Amygdala (tissue), 56 donors: ENCODE measurements at places on chromosomes 4 and X.

- no peak for DNase-seq
Measured at GRCh38 chrX:101493225-101493624, 8.0 kb downstream of the ARMCX4 start.

DNA sequence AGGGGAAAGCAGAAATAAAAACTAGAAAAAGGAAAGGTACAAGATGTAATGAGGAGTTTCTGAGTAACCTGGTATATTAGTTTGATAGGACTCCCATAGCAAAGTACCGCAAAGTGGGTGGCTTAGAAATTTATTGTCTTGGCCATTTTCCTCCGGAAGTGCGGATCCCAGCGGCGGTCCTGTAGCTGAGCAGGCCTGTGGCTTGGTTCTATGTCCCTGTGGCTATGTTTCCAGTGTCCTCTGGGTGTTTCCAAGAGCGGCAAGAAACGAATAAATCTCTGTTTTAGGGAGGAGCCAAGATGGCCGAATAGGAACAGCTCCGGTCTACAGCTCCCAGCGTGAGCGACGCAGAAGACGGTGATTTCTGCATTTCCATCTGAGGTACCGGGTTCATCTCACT lies 44.0 kb upstream of the LDB2 start:
- no peak for DNase-seq

- no peak for DNase-seq
Measured at GRCh38 chrX:48741834-48742233, 19.7 kb upstream of the GLOD5 start.

- no peak for DNase-seq
Measured at GRCh38 chrX:39227371-39227770, 426.1 kb downstream of the MID1IP1 start.

GRCh38 chrX:150372280-150372679 lies 9.2 kb downstream of the MAMLD1 start:
- DNase-seq, result no peak

DNA sequence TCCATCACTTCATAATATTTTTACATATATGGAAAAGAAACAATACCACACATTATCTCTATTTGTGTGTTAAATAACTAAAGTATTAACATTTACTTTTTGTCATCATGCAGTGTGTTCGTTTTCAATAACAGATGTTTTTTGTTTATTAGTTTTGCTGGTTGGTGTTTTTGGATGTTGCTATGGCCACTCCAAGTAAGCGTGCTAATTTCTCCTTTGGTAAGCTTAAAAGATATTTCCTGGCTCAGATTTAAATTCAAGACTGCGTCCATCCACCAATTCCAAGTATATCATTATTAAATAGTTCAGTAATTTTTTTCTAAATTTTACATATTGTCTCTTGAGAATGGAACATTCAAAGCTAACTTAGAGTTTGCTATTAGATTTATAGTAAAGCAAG lies 235.4 kb upstream of the IL1RAPL1 start:
- no peak for DNase-seq

DNA sequence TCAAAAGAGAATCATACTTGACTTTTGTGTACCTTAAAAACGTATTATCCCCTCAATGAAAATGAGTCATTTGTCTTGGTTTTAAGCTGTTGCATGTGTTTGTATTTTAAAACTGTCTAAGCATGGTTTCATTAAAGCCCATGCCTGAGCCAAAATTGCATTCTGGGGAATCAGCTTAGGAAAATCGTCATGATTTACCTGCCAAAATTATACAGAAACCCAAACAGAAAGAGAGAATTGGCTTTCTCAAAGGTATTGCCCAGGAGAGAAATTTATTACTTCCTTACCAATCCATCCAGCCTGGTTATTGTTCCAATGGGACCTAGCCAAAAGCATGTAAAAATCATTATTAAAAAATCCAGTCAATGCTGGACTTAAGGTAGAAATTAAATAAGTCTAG lies 37.6 kb downstream of the GPR174 start:
- no peak for DNase-seq

GRCh38 chr4:160824481-160824880 lies 1339.3 kb downstream of the FSTL5 start:
- no peak for DNase-seq

DNA sequence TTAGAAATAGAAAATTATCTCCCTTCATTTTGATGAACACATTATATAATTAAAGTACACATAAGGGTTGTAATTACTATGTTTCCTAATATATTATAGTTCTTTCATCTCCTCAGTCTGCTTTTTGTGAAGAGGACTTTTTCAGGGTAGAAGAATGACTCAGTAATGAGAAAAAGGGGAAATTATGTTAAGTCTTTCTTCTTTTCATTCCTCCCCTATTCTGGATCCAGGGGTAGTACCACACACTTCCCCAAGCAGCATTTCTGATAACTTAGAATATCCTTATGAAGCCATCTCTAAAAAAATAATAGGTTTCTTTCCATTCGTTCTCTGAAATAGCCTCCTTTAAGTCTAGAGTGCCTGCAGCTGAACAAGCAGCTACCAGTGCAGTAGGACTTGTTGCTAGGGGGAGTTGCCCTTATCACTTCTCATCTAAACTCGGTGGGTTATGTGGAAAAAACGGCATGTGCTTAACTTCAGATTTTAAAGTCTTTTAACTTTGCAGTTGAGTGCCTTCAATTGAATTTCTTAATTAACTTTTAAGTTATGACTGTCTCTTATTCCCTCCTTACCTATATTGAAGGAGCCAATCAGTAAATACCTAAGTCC lies 184.8 kb downstream of the ARHGAP24 start:
- no peak for DNase-seq

DNA sequence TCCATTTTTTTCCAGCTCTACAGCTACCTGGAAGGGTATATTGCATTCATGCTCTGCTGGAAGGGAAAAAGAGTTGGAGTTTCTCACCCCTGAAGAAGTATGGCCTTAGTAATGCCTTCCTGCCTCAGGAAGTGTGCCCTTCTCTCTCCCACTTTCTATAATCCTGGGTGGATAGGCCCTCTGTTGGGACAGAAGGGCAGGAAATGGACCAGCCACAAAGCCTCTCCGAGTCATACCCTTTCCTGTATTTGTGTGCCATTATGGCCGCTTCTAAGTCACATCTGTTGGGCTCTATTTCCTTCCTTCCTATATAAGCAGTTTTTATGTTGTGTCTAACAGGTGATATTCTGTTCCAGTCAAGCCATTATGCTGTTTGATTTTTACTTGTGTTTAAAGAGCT lies 74.8 kb upstream of the SMARCA5 start:
- no peak for DNase-seq

- no peak for DNase-seq
Measured at GRCh38 chrX:10099411-10099810, 57.4 kb upstream of the CLCN4 start.

DNA sequence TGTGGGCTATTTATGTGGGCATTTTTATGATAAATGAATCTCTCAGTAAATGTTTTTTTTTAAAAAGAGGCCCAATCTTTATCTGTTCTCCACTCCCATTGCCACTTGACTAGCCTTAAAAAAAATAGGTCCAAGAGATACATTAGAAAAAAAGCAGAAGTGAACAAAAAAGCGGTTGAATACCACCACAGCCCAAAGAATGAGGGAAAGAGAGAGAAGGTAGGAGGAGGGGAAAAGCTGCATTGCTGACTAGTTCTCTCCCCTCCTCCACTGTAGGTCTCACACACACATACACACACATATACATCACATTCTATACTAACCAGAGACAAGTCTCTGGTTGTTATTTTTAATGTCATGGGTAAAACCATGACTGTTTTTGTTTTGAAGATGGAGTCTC lies 95.8 kb upstream of the IL13RA1 start:
- DNase-seq, result no peak

- DNase-seq, result peak; percentile 89
Measured at GRCh38 chr4:76213415-76214176, at the start of gene SCARB2. Gene SCARB2 (minus strand): TSS chr4:76213824. CDS start chr4:76213543, 281 bp downstream.

DNA sequence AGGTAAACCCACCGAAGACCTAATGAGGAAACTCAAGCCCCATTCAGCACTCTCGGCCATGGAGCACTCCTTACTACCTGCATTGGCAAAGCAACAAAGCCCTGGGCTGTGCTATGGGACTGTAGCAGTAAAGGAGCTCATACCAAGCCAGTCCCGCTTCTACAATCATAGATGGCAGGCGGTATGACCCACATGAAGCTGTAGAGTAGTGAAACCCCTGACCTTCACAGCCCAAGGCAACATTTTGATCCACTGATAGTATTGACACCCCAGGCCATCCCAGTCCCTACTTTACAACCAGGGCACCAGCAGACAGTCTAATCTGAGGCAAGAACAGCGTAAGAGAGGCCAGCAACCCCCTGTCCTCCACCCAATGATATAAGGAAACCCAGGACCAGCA lies 25.2 kb downstream of the CENPC start:
- DNase-seq, result no peak

- DNase-seq, result no peak
Measured at GRCh38 chrX:153491351-153491914, 3.3 kb upstream of the BGN start.

- no peak for DNase-seq
Measured at GRCh38 chrX:40964008-40964407, 121.2 kb upstream of the USP9X start.

DNA sequence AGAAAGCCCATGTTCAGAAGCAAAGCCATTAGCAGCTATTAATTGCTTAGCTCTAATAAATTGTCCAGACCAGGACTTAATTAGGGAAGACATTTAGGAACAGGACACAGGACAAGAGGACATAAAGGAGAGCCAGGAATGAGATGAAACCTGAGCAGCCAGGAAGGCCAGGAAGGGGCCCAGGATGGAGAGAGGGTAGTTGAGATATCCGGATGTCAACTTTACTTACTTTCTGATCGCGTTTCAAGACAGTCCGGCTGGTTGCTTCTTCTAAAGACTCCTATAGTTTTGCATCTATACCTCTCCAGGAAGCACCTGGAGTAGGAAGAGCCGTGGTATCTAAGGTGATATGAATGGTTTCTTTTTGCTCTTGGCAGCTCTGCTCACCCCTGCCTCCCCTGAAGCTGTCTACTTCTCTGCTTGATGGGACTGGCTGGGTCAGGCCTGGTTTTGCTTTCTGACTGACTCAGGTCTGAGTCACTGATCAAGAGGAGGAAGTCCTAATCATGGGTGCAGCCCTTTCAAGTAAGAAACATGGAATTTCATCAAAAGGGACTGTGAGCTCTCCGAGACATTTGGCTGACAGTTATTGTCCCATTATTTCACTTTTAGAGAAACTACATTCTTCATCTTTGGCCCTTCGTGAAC lies 733.3 kb downstream of the RPA4 start:
- DNase-seq, result no peak

GRCh38 chrX:53091354-53091753 lies 2.6 kb upstream of the KANTR start:
- no peak for DNase-seq

DNA sequence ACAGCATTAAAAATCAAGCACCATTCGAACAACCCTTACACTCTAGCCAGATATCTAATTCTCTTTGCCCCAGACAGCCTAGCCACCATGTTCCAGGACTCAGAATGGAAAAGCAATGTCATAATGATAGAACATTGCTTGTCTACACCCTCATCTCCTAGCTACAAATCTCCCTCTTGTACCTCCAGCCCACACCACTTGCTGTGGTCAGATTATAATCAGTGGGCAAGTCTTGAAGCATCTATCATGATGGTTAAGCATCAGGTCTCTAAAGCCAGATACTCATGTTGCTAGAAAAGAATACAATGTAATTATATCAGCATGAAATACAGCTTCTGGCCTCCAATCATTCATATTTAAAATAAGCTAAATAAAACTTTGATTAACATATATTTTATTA lies 268.3 kb downstream of the NPFFR2 start:
- DNase-seq, result no peak

DNA sequence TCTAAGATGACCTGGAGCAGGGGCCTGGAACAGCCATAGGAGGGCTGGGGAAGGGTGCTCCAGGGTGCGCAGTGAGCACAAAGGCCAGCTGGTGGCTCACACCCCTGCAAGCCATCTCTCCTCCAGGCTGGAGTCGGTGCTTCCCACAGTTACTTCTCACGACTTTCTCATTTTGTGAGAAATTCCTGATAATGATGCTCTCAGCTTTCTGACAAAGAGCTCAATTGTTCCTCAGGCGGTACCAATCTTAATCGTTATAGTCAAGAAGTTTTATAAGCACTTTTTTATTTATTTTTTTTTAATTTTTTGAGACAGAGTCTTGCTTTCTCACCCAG lies 11.7 kb upstream of the WFS1 start:
- no peak for DNase-seq

DNA sequence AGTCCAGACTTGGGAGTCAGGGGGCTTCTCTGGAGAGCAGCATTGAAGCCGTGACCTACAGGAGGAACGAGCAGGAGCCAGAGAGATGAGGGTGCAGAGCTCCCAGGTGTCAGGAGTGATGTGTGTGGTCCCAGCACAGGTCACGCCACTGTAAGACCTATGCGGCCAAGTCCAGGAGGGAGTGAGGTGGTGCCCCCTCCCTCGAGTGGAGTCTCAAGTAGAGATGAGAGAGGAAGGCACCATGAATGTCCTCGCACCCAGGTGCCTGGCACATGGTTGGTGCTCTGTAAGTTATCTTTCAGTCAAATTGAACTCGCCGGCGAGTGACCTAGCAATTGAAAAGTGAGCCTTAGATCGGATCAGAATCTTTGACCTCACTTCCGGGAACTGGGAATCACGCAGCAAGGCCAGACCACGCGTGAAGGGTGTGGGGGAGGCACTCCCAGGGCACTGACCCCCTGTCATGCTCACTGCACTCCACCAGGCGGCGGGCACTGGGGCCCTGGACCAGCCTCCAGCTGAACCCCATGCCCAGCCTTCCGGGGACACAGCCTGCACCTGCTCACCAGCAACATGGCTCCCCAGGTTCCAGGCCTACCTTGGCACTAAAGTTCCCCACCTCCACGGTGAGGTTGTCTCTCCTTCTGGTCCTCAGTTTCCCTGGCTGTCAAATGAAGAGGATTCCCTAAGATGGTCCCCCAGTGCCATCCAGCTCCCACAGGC lies 127.4 kb downstream of the HMX1 start:
- DNase-seq, result no peak

DNA sequence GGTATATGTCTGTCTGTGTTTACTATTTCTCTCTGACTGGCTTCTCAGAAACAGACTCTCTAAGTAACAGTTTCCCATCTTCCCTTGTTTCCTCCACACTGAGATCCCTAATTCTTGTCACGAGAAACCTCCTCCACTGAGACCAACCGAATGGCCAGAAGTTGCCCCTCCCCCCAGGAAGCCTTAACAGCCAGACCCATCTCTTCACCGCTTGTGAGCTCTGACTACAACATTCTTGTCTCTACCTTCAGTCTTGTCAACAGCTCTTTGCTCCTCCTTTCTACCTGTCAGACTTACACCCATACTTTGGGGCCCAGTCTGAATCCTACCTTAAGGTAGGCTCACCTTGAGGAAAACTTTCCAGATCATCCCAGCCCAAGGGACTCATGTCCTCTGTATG lies 90.8 kb downstream of the NHSL2 start:
- no peak for DNase-seq

- DNase-seq, result no peak
Measured at GRCh38 chr4:111780965-111781364, 364.3 kb upstream of the FAM241A start.

DNA sequence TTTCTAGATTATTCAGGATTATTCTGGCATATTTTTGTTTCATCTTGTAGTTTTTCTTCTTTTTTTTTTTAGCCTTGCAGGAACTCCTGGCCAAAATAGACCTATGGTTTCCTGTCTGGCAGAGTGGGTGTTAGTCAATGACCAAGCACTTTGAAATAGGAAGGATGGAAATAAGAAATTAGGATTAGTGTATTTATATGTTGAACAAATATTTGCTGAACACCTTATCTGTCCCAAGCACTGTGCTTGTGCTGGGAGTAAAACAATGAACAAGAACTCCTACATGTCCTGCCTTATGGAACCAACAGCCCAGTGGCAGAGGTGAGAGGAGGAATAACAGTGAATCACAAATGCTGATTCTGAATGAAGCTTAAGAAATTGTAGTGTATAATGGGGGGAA lies 4.5 kb downstream of the MMRN1 start:
- no peak for DNase-seq

GRCh38 chrX:43002526-43003203 lies 224.7 kb upstream of the PPP1R2C start:
- DNase-seq, result no peak
